Retinal pigment epithelial cell (primary cell): ENCODE measurements at places on chromosomes 4 and X.

- DNase-seq = no peak
Measured at GRCh38 chrX:1658071-1658491, 43.2 kb downstream of the ASMT start.

- no peak for DNase-seq
Measured at GRCh38 chr4:72376901-72377300, 192.1 kb downstream of the ADAMTS3 start.

DNA sequence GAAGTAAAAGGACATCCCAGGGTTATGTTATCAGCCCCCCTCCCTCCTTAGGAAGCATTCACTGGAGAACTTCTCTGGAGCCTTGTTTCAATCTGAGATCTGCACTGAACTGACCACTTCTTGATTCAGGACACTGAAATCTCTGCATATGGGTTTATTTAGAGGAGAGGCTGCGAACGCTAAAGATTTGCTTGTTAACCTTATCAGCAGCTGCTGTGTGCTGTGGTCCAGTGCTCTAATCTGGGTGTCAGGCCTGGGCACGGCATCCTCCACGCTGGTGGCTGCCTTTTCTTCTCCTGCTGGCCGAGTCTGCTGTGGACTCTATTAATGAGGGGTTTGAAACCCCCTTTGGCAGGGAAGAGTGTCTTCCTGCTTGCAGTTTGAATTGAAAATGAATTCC is 1094.7 kb upstream of the TENM3 start:
- no peak for DNase-seq

DNA sequence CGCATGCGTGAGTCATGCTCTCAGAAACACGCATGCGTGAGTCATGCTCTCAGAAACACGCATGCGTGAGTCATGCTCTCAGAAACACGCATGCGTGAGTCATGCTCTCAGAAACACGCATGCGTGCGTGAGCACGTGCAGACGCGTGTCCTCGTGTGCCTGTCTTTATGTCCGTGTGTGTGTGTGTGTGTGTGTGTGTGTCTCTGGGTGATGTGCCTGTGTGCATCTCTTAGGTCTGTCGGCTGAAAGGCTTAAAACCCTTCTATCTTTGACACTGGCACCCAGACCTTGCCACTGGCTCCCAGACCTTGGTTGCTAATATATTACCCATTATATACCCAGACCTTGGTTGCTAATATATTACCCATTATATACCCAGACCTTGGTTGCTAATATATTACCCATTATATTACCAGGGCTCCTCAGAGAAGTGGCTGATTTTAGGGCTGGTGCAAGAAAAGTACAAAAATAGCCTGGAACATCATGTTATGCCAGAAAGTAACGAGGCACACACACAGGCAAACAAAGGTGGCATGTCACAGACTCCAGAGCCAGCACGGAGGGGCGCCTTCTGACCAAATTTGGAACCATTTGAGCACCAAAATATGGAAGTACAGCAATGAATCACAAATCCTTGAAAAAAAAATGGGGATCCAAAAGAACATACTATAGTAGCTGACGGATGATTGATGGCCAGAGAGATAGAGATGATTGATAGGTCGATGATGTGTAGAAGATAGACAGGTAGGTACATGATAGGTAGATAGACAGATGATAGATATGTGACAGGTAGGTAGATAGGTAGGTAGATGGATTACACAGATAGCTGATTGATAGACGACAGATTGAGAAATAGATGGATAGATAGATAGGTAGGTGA is 19.2 kb upstream of the ADRA2C start:
- DNase-seq = no peak

DNA sequence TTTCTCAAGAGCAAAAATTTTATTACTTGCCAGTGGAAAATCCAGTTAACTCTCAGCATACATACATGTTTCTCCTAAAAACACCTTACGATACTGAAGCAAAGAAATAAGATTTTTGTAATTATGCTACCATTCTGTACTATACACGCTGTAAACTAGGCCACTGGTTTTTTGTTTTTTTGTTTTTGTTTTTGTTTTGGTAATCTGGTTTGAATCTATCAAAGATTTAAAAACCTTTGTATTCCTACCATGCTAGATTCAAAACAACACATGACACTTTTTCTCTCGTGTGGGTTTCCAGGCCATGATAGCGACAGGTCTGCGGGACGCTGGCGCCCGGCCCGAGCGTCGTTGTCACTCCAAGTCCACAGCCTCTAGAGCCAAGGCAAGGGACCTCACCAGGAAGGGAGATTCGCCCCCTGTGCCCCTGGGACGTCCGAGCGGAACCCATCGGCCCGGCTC is 723 bp downstream of the TMEM192 start:
- DNase-seq = no peak
